ENCODE measurements at places on chromosomes 7 and 10.
A peak's percentile ranks its signal among the peaks of the same experiment; 100 is the strongest.

GRCh38 chr10:62264702-62265436 is 3.8 kb downstream of the RTKN2 start:
- no peak for DNase-seq

- peak; percentile 62 for DNase-seq
Measured at GRCh38 chr7:16753102-16753931, at the start of gene TSPAN13. Gene TSPAN13, plus strand, starts transcription at chr7:16753755. Its CDS starts 213 bp downstream, at chr7:16753968.

GRCh38 chr7:40595129-40595528 is 460.3 kb downstream of the SUGCT start:
- DNase-seq: no peak

- DNase-seq: no peak
Measured at GRCh38 chr7:142855114-142855743, 353 bp downstream of the EPHB6 start.

DNA sequence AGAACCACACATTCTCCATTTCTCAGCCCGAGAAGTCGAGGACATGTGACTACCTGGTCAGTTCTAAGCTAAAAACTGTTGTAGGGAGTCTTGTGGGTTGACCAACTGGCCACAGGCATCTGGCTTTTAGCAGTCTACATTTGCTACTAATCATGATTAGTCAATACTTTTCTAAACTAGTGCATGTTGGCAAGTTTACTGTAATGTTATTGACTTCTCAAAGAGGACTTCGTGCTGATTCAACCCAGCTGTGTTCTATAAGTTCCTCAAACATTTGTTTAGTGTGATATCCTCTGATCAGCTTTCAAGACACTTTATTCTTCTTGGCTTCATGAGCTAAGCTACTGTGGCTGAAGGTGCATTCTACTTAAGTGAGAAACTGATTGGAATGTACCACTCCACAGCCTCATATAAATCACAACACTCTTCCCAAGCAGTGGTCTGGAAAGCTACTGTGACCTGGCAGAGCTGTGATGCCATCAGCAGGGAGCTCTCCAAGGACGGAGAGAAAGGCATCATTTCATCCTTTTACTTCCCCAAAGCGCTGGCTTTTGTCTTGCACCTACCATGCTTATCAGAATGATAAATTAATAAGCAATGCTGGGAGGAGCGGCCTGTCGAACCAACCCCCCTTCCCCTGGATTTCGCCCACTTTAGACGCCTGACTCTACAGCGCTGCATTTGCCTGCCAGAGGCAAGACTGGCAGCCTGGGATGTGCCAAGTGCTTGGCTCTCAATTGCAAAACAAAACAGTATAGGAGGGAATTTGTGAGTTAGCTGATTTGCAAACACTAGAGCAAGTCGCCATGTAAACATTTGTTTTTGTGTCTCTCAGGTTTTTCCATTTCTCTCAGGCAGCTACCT is 206.7 kb upstream of the PLXNA4 start:
- no peak for DNase-seq

DNA sequence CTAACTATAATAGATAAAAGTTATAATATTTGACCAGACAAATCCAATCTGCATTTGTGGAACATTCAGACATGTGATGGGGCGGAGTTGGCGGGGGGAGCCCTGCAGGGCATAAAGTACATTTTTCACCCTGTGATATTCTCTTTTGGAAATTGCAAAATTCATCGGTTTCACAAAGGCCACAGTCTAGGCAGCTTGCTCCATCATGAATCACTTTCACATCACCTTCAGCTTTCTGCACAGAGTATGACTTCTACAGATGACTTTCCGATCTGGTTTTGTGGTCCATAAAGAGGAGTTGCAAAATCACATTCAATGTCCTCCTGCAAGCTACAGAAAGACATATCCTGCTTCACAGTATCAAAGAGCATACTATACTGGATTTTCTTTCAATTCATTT is 51.4 kb upstream of the APBB1IP start:
- no peak for DNase-seq

Measured in NCI-H1694 (cell line).